ENCODE measurements at places on chromosomes 16 and 17. TPM values are rescaled to one million over a fixed set of nuclear protein-coding genes. Genes with fewer than 3 reads are reported as not detected.

- no peak for DNase-seq
These were observed 4.0 kb upstream of the WNT3 start for GRCh38 chr17:46822388-46822921.

DNA sequence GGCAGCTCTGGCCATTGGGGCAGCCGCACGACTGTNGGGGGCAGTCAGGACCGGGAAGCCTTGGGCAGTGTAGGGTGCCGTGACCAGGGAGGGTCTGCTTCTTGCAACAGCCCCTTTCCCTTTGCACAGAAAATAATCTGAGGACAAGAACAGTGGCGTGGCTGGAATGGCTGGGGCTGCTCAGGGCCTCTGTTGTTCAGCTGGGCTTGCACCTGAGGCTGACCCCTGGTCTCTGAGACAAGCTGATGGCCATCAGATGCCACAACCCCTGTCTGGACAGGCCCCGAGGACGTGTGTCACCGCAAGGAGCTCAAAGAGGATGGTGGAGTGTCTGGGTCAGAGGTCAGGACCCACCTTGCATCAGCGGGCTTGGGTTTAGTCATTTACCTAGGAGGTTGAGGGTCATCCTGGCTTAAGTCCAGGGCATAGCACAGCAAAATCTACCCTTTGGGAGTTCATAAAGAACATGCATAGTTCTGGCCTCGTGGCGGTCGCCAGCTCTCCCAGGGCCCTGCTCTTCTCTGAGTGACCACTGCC lies 46.9 kb downstream of the METRNL start:
- no peak for DNase-seq

DNA sequence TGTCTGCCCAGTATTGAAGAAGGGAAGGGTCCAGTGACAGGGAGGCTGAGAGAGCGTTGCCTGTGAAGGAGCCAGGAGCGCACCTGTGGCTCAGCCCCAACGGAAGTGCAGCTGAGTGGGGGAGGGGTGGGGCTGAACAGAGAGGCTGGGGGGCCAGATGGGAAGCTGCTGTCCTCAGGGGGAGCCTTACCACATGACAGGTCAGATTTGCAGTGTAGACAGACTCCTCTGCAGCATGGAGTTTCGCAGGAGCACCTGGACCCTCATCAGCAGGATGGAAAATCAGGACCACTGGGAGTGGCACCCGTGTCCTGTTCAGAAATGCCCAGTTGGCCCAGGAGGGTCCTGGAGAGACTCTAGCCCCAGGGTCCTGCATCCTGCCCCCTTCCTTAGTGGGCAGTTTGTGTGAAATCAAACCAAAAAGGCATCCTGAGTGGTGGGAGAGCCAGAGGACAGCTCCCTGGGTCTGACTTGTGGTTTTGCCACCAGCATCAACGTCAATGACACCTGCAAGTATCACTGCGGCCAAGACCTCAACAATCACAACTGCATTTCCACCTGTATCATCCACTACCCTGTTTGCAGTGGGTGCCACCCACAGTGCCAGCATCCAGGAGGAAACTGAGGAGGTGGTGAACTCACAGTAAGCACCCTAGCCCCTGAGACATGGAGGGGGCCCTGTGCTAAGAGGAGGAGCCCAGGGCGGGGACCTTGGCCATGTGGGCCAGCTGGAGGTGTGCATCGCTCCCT lies 7.8 kb downstream of the CD300A start:
- DNase-seq, result no peak

The KIF18B gene
- total RNA-seq, result 0.66 TPM

The PRSS8 gene
- total RNA-seq, result not detected
